ENCODE measurements at places on chromosomes 7 and 10.

- DNase-seq, result no peak
Observed at GRCh38 chr7:100895956-100896731, 456 bp upstream of the ACHE start.

- DNase-seq, result peak; percentile 59
Observed at GRCh38 chr7:137950967-137951366, 50.9 kb downstream of the CREB3L2 start.

DNA sequence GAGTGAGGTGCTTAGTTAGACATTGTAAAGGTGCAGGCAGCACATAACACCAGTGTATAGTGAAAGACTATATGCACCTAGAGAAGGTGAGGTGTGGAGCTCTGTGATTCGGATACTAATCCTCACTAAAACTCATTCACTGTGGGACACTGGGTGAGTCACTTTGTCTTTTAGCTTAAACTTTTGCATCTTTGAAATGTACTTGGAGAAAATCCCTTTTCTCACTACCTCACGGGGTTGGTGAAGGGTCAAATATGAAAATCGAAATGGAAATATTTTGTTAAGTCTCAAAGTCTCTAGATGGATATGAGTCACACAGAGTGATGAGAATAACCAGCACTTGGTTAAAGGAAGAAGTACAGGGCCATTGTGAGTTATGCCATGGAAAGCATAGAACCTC, 38.0 kb downstream of the MDFIC start:
- no peak for DNase-seq

DNA sequence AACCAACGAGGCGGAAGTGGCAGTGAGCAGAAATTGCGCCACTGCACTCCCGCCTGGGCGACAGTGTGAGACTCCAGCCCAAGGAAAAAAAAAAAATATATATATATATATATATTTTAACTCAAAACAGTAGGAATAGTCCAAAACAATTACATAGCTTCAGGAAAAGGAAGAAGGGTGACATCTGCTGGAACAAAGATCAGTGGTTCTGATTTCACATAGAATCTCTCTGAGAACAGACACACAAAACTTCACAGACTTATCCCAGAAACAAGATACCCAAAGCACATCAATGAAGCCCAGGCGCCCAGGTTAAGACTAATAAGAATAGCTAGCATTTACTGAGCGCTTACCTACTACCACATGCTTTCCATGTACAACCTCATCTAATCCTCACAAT, 45.0 kb downstream of the DNMBP start:
- no peak for DNase-seq

DNA sequence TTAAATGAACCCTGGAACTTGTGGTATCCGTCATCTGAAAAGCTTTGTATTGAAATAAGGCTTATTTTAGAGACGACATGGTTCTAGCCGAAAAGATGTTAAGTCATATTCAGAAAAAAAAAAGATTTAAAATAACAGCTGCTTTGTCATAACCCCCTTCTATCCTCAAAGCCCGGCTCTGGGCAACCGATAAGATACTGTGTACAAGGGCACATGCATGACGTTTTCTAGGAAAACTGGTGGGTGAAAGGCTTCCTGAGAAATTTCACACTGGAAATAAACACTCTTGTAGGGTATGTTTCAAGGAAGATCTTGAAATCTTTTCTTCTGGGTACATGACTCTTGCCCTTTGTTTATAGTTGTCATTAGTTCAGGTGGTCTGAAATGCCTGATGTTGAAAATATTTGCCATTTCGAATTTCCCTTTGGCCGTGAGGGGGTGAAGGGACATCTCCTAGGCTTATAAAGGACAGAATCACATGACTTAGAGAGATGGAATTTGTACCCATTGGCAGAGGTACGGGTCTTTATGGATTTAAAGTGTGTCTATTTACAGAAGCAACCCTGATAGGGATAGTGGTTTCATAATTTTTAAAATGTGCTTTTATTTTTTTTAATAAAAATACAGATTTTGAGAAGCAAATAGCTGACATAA, 232.5 kb downstream of the PTEN start:
- no peak for DNase-seq

Measured in NCI-H187 treated with DMSO at 0.1 percent for 48 hours (cell line).